ENCODE measurements at places on chromosomes 4 and X.

DNA sequence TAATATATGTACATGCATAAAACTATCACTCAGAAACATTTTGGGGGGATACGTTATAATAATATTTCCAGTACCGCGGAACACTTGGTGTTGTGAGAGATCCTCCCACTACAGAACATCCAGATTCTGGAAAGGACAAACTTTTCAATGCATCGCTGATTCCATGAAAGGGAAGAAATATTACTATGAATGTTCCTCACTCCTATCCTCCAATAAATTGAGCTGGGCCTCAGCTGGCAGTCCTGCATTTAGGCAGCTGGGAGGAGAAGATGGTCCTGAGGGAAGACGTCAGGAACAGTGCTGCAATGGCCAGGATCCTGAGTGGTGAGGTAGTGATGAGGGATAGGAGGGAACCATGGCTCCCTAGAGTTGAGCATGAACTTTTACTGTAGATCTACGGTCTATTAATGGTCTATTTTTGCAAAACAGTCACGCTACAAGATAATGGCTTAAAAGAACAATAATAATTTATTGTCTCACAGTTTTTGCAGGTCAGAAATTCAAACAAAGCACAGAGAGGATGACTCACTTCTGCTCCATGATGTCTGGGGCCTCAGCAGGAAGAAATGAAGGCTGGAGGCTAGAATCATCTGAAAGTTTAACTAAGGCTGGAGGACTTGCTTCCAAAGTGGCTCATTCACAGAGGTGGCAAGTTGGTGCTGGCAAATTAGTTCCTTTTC lies 538.1 kb downstream of the STIM2 start:
- DNase-seq, result no peak

- DNase-seq, result no peak
Measured at GRCh38 chr4:152900395-152900794, 35.7 kb upstream of the FHDC1 start.

DNA sequence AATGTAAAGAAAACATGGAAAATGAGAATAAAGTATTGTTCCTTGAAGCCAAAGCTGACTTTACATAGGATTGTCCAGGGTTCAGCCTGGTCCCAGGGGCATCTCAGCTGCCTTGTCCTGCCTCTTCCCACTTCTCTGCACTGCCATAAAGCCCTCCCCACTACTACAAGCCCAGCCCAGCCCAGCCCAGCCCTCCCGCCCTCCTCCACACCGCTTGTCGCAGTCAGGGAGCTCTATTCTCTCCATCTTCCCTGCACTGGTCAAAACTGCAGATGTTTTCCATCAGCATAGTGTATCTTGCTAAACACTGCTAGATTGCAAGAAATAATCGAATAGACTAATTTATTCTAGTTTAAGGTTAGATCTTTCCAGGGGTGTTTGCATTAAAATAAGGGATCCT lies 100.3 kb downstream of the TENM3 start:
- no peak for DNase-seq

- DNase-seq, result no peak
Measured at GRCh38 chrX:150587585-150588503, 19.4 kb downstream of the MTM1 start.

DNA sequence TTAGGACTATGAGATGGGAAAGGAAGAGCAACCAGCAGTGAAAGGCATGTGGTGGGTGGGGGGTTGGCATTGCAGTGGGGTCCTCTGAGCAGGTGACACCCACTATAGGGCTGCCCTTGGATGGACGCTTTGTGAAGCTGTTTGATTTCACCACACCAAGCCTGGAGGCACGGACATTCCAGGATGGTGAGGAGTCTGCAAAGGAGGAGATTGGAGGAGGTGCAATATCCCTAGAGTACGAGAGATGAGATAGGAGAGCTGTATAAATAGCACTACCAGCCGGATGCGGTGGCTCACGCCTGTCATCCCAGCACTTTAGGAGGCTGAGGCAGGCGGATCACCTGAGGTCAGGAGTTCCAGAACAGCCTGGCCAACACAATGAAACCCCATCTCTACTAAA lies 42.3 kb downstream of the SHOX start:
- no peak for DNase-seq

DNA sequence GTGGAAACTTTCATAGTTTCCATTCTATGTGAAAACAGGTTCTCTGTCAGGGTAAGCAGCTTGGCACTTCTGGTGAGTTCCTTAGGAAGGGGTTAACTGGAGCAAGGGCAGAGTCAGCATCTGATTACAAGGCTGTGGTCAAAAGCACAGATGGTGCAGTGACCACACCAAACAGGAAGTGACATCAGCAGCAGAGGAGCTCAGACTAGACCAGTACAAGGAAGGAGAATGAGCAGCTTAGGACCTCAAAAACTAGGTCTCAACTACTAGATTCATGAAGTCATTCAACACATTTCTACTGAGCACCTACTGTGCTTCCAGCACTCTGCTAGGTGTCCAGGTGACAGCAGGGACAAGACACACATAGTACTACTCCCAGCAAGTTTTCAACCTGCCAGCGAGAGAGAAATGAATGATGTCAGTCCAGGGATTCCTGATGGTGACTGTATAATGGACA lies 130.2 kb downstream of the AMELX start:
- no peak for DNase-seq

- DNase-seq, result no peak
Measured at GRCh38 chr4:87100168-87100567, 120.2 kb downstream of the KLHL8 start.

DNA sequence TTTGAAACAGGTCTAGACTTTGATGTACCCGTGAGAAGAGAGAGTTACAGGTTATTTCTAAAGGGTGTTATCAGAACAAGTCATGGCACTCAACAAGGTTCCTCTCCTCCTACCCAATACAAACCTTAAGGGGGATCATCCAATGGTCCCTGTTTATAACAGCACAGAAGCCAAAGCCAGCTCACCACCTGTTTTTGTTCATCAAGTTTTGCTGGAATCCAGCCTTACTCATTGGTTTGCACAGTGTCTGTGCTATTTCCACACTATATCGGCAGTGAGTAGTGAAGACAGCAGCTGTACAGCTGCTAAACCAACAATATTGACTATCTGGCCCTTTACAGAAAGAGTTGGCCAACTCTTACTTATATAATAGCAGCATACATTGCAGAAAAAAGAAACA lies 262.1 kb upstream of the STS start:
- no peak for DNase-seq

DNA sequence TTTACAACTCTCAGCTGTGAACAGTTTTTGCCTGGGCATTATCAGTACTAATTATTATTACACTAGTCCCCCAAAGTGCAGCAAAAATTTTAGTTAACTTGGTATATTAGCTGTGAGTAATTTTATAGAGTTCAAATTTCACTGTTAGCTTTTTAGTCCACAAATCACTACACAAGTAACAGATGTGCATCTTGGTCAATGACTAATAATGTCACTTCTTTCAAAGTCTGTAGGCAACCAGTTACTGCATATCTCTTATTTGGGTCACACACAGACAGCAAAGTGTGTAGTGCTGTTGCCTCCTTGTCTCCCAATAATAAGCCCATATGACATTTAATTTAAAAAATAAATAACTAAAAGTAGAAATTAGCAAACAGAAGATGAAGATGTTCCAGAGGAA lies 159.9 kb downstream of the SCFD2 start:
- no peak for DNase-seq

- no peak for DNase-seq
Measured at GRCh38 chr4:73684097-73684496, 56.3 kb upstream of the CXCL8 start.

GRCh38 chrX:84747516-84747915 lies 245.3 kb upstream of the HDX start:
- DNase-seq, result no peak

- no peak for DNase-seq
Measured at GRCh38 chrX:133444196-133444595, 28.9 kb upstream of the GPC4 start.

DNA sequence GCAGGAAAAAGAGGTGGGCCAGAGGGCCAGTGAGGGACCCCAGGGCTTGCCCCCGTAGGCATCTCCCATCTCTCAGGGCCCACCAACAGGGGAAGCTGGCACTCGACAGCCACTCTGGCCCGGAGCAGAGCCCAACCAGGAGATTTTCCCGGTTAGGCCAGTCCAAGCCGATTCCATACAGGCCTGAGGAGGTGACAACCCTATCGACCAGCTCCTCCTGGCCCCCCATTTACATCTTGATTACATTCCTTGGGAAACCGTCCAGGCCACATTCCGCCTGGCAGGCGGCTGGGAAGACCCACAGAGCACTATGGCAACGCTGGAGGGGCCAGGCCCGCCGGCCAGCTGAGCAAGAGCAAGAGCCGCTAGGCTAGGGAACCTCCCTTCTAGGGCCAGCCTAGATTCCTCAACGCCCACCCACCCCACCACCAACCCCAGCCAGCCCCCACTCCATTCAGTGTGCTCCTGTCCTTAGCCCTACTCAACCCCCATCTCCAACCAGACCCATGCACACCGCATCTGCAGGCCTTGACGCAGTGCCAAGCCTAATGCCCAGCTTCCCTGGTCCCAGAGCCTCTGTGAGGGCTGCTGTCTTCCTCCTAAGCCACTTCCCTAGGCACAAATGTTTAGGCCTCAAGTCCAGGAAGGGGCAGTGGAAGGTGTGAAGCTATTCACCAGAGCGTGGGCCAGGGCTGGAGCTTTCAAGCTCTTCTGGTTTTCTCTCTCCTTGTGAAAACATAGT lies 161.2 kb downstream of the EFNB1 start:
- DNase-seq, result no peak

DNA sequence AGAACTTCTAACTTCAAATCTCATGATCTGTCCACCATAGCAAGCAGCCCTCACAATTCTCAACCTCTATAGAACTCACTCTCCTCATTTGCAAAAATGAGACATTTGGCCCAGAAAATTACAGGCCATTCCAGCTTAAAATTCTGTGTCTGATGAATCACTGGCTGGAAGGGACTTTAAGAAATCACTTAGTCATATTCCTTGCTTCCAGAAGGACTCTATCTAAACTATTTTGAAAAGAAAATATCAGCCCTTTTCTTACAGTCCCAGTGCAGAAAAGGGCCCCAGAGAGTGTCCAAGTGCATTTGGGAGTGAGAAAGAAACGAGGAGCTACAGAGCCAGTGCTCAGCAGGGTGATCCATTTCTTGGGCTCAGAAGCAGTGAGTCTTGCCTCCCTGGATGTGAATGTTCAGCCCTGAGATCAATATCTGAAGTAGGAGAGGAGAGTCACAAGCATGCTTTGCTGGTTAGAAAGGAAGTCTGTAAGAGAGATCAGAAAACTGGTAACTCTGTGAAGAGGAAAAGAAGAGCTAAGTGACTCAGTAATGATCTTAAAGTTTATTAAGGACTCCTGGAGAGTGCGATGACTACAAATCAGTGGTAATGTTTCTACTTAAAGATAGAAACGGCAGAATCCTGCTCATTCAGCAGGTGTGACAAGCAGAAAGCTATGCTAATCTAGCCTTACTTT lies 139.8 kb downstream of the PALLD start:
- DNase-seq, result no peak

GRCh38 chr4:70632028-70632427 lies 3.5 kb downstream of the ENAM start:
- no peak for DNase-seq

- DNase-seq, result no peak
Measured at GRCh38 chr4:108060686-108061321, 71.1 kb downstream of the HADH start.

- no peak for DNase-seq
Measured at GRCh38 chr4:88661739-88662138, 35.9 kb downstream of the NAP1L5 start.

- DNase-seq, result no peak
Measured at GRCh38 chr4:101356928-101357327, 9.6 kb upstream of the PPP3CA start.

DNA sequence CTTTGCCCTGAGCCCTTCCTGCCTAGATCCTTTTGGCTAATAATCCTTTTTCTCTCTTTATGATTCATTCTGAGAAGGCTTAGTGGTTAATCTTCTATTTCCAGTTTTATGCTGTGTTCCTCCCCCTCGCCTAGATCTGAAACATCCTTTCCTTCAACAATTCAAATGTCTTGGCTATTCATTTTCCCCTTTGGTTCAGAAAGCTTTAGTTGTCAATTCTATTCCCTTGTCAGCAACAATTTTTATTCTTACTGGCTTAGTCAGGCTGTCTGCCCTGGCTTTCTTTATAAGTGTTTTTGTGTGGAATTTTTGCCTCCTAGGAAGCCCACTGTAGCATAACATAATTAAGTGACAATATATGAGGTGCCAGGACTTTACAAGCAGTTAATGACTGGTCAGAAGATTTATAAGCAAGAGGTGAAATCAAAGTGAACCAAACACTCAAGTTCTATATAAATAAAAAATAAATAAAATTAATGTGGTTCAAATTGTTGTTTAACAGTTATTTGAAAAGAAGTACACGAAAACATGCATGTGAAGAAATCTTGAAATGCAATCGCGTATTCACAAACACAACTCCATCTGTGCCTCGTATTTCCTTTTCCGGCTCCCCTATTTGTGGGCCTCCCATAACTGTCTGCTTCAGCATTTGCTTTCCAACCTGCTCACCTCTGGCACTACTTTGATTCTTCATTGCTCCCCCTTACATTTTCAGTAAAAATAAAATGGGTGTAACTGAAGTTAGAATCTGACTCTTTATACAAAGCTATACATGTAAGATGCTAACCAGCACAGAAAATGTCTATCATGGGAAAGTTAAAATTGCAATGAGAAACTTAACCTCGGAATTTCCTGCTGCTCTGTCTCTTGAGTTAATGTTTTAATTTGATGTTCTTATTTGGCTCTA lies 235.4 kb downstream of the SPRY1 start:
- DNase-seq, result no peak

DNA sequence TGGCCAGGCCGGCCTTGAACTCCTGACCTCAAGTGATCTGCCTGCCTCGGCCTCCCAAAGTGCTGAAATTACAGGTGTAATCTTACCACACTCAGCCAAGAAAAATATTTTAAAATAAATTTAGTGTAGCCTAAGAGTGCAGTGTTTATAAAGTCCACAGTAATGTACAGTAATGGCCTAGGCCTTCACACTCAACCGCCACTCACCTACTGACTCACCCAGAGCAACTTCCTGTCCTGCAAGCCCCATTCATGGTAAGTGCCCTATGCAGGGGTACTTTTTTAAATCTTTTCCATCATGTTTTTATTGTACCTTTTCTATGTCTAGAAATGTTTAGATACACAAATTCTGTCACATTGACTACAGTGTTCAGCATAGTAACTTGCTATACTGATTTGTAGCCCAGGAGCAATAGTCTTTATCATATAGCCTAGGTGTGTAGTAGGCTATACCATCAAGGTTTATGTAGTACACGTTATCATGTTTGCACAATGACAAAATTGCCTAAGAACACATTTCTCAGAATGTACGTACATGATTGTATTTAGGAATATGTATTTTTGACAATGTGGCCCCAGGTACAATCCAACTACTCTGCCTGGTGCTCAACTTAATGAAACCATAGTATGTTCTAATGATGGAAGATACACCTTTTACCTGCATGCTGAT lies 455.2 kb downstream of the PCDH7 start:
- DNase-seq, result no peak

DNA sequence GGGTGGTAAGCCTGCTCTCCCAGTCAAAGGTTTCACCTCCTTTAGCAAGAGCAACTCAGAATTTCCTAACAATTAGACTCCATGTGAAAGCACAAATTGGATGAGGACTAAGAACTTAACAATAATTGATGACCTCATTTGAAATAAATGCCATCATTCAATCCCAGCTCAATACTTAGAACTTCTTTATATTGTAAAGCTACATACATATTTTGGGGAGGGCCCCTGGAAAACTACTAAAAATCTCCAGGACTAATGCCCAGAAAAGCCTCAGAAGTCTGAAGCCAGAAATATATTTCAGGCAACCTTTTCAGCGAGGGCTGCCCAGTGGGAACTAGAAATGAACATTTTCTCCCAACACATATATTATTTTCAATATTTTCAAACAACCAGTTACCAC lies 38.1 kb downstream of the AMOT start:
- no peak for DNase-seq

- DNase-seq, result no peak
Measured at GRCh38 chr4:151604238-151604637, 156.6 kb downstream of the GATB start.
